ENCODE measurements at places on chromosomes 16 and 17.
A peak's percentile ranks its signal among the peaks of the same experiment; 100 is the strongest.

- no peak for DNase-seq
Observed at GRCh38 chr17:80476877-80477646, 655 bp upstream of the NPTX1 start.

GRCh38 chr17:5877948-5878347 is 192.2 kb upstream of the WSCD1 start:
- DNase-seq: no peak

GRCh38 chr17:7922845-7923628 is 6.6 kb downstream of the KCNAB3 start:
- peak; percentile 77 for DNase-seq

DNA sequence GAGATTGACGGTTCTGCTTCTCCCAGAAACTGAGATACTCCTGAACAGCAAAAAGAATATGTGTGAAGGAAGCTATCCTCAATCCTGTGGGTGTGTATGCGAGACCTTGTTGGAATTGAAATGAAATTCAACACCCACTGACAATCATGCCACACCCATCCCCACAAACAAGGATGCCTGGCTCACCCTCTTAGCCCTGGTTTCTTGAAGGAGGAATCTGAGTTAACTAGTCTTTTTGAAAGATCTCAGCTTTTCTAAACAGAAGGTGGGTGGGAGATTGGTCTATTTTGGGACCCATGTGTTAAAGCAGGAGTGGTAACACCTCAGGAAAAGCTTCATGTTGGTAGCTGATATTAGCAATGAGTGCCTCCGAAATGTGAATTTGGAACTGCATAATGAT is 1244.5 kb downstream of the CDH11 start:
- DNase-seq: no peak

DNA sequence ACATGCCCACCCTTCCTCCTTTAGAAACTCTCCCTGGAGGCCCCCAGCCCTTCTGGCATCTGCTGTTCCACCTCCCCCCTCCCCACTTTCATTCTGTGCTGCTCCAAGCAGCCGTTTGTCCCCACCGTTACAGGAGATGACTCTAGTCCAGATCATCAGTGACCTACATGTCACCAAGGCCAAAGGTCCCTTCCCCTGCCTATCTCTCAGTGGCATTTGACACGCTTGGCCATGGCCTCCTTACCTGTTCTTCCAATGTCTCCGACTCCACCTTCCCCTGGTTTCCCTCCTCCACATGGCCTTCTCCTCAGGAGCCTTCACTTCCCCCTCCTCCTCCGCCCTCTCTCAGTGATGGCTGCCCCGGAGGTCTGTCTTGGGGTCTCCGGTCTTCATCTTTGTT is 9.4 kb downstream of the TMEM92 start:
- DNase-seq: no peak

GRCh38 chr16:68351463-68351862 is 40.6 kb downstream of the PRMT7 start:
- DNase-seq: no peak

- peak; percentile 78 for DNase-seq
Observed at GRCh38 chr16:27401768-27402568, at the start of gene IL21R. Gene IL21R (plus strand): TSS chr16:27402174. CDS start chr16:27430072, 27,898 bp downstream.

DNA sequence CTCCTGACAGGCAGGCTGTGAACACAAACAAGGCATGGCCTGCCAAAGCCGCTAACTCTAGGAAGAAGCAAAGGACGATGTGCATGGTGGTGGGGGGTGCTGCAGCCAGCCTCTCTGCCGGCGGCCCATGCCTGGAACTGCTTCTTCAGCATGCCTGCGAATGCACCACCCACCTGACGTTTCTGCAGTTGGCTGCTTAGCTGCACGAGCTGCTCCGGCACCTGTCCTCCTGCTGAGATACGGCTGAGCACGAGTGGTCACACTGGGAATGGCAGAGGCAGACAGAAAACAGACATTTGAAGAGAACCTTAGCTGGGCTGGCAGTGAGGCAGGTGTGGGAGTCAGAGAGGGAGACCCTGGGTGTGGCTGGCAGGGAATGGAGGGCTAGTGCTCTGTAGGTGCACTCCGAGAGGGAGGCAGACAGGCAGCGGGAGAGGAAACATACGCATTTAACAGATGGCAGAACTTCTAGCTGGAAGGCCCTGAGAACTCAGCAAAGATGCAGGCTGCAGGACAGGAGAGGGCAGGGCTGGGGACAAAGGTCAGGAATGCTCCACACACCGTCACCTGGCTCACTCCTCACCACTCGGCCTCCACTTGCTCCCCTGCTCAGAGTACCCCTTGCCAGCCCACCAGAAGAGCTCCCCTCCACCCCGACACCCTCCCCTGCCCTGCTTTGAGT is 5.2 kb downstream of the FLCN start:
- no peak for DNase-seq

- DNase-seq: no peak
Observed at GRCh38 chr17:60442271-60443173, 20.2 kb downstream of the CHCT1 start.

GRCh38 chr17:60160829-60161501 is 11.2 kb downstream of the CA4 start:
- DNase-seq: no peak

DNA sequence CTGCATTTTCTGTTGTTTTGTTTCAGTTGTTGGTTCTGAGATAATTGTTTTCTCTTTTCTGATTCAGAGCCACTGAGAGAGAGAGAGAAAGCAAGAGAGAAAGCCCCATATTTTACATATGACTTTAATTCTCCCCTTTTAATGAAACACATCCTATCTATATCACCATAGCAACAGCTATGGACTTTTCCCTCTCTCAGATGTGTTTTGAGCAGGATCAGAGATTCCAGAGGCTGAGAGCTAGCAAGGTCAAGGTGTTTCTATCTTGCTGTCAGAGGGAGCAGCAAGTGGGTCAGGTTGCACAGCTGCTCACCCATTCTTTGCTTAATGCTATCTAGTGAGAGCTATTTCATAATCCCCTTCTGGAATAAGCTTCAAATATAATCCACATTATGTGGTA is 415.9 kb downstream of the CA10 start:
- DNase-seq: no peak
